ENCODE measurements at places on chromosomes 11 and 22.

DNA sequence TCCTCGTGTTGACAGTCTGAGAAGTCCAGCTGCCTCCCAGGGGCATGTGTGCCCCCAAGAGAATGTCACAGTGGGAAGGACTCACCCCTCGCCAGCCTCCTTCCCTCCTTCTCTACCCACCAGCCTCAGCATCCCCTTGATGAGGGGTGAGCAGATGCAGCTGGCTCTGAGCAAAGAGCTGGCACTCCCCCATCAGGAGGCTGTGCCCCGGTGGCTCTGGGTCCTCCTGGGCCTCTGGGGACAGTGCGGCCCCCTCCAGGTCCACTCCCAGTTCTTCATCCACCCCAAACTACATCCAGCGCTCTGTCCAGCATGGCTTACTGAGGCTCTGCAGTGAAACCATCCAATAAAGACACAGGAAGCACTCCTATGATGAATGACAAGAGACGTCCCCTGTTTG, 210.4 kb downstream of the BRD1 start:
- no peak for DNase-seq

DNA sequence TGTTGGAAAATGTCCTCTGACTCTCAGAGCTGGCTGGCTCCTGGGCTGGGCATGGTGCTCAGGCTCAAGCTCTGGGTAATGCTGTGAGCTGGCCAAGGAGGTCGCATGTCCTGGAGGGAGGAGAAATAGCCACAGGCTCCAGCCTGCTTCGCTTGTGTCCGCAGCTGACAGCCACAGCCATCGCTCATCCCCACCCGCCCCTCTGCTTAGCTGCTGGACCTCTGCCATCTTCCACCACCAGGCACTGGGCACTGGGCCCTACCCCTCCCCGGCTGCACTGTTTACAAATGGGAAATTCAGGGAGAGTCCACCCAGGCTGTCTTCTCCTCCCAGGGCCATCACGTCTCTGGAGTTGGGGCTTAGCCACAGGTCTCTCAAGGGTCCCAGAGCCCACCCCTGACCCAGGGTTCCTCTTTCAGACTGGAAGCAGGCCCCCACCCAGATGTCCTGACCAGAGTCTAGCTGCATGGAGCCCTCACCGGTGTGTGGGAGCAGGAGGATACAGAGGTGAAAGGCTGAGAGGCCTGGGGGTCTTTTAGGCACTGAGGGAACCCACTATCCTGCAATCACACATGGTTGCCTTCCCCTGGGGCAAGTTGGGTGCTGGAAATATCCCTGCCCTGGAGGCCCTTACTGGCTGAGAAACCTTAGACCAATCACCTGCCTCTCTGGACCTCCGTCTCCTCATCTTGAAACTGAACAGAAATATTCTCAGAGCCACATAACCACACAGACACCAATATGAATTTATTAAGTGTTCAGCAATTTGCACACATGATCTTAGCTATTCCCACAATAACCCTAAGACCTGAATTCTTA, 62.7 kb downstream of the CD82 start:
- DNase-seq, result peak; percentile 15

DNA sequence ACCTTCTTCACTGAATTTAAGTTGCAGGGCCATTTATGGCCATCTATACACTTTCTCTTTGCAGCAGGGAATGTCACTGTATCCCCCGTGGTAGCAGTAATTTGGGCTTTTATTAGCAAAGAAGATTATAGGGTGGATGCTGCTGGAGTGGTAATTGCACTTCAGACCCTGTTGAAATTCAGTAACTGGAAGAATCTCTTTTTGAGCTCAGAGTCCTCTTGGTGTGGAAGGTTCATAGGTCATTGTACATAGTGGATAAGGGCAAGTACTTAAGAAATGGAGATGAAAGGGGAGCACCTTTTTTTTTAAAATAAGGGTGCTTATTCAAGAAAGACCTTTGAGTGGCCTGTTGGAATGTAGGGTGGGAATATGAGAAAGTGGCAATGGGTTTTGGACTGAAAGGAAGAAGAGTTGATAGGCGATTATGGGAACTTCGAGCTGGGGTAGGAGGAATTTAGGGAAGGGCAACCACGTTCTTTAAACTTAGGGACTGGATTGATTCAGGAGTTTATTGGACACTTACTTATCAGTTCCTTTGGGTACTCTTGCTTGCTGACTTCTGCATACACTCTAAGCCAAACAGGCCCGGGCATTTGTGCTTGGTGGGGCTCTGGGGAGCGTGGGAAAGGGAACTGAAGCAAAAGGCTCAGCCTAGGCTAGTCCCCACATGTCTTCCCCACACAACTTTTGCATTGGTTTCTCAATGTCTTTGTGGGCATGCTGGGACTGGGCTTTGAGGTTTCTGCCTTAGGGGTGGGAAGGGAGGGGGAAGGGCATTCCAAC, 26.5 kb downstream of the CTNND1 start:
- no peak for DNase-seq

- no peak for DNase-seq
These were observed 17.5 kb downstream of the NUCB2 start for GRCh38 chr11:17294033-17294432.

DNA sequence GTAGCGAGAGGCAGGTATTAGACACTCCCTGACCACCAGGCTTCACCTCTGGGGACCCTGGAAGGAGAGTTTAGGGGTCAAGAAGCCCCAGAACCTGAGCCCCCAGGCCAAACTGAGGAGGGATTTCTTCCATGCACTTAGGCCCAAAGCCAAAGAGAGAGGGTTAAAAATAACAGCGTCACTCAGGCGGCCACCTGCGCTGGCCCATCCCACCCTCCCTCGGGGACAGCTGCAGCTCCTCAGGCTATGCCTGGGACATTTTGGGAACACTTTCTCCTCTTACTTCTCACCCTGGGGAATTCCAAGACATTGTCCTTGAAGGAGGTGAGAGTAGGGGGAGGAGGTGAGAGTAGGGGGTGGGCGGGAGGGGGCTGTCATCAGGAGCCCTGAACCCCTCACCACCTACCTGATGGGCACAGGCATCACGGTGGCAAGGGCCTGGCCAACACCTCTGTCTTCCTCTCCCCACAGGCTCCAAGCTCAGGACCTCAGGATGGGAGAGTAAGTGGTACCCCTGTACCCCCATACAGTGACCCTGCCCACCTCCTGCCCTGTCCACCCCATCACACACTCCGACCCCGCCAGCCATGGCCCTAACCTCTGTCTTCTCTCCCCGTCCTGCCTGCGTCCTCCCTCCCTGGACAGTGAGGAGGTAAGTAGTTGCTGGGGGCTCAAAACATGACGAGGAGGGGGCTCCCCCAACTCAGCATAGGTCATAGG, 583 bp downstream of the TNNI2 start:
- no peak for DNase-seq

DNA sequence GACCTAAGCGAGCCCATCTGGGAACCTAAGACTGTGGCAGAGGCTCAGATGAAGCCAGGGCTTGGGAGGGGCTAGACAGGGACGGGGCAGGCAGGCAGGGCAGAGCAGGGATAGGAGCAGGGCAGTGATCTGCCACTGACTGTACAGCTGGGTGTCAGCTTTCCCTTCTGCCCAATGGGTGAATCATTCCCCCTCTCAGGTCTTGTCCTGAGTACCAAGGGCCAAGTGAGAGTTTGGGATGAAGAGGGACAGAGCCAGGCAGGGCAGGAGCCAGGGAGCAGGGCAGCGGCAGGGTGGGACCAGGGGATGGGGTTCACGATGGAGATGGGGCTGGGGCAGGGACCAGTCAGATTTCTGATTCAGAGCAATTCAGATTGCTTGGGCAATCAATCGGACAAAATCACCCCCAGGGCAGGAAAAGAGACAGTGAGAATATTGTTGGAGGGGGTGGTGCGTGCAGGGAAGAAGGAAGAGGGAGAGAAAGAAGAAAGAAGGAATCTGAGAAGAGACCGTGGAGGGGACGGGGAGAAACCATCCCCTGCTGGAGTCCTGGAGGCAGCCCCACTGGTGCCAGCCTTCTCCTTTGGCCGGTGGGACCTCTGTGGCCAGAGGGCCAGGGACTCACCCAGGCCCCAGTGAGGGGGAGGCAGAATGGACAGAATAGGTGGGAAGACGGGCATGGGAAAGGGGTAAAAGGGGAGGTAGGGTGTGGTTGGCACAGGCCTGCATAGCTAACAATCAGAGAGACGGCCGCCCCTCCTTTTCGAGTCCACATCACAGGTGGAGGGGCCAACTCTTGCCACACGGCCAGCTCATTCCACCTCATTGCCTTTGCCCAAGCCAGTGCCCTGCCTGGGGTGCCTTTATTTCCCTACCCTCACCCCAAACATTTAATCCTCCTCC, 47.2 kb downstream of the CYTH4 start:
- DNase-seq, result no peak

- DNase-seq, result no peak
These were observed 14.8 kb downstream of the TMEM123 start for GRCh38 chr11:102437727-102438126.

DNA sequence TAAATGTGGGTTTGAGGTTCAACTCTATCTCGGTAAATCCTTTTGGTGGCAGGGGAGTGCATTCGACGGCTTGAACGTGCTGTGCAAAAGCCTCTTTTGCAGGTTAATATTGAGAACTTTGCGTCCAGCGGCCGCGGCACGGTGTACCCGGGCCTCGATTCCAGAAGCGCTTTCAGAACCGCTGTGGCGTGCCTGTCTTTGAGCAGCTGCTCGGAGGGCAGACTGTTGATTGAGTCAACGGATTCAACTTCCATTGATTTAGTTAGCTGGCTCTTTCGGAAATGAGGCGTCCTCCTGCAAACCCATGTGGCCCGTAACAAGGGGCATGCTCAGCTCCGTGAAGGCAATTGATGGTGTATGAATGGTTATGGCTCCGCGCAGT, 1247.8 kb downstream of the BRD1 start:
- no peak for DNase-seq

DNA sequence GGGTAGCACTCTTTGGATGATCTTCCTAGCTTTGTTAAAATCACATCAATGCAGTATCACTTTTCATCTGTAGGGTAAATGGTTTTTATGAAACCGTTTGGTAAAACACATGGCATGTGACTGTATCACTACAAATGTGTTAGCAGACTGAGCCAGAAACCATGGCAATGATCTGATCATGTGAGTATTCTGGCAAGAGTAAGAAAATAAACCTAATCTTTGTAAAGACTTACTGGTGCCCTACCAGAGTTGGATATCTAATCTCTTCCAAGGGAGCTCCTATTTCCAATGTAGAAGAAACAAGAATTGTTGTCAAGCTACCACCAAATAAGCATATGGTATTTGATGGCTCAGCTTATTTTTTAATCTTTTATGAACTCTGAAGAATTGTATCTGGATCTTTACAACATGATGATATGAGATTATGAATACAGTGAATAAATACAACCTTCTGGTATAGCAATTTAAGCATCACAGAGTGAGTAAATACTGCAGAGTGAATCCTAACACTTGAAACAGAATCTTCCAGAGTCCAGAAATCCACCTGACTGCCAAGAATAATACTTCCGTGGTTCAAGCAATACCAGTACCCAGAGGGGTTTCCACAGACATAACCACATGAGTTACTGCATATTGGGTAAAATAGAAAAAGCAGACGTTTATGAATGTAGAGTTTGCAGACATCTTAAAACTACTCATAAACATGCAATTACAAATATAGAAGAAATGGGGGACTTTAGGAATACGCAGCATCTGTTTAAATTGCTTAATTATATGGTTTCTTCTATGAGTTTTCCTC, 238.8 kb downstream of the TTC28 start:
- no peak for DNase-seq

GRCh38 chr11:35375332-35376117, 43.8 kb downstream of the SLC1A2 start:
- DNase-seq, result no peak

GRCh38 chr11:14930369-14930768, 38.3 kb upstream of the CYP2R1 start:
- no peak for DNase-seq

All from activated CD4-positive, alpha-beta memory T cell treated with anti-CD3 and anti-CD28 coated beads, Interleukin-2, amount 10 ng/mL, durations not matched to agents 7 days and 5 days (primary cell).